Fibroblast of the conjunctiva (primary cell): ENCODE measurements at places on chromosomes 6 and 20.

- DNase-seq: no peak
Measured at GRCh38 chr6:24019393-24019792, 106.6 kb upstream of the NRSN1 start.

GRCh38 chr6:169808608-169808967 lies 57.2 kb downstream of the ERMARD start:
- DNase-seq: no peak

- no peak for DNase-seq
Measured at GRCh38 chr6:166228839-166229528, 61.3 kb upstream of the TBXT start.

DNA sequence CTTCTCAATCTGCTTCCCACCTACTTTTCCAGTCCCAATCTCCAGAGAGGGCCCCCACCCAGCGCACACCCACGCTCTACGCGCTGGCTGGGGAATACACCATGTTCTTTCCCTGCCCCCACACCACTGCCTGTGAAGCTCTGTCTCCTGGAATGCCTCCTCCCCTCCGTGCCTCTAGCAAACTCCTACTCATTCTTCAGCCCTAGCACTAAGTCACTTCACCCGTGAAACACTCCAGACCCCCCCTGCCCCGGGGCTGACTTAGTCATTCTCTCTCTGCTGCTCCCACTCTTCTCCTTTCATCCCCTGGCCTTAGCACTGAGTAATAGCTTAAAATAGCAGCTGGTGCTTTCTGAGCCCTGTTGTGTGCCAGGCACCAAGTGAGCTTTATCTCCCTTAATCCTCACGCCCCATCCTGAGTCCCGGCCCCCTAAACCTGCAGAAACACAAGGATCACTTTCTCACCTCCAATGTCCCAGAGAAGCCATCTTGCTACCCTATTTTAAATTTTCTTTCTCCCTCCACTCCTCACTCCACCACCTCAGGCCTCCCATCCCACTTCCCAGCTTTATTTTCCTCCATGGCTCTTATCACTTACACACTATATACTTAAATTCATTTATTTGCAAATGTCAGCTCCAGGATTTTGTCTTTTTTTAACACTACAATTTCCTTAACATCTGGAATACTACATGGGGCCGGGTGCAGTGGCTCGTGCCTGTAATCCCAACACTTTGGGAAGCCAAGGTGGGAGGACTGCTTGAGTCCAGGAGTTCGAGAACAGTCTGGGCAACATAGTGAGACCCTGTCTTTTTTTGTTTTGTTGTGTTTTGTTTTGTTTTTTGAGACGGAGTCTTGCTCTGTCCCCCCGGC lies 6.3 kb upstream of the PARD6B start:
- DNase-seq: peak; percentile 56

- no peak for DNase-seq
Measured at GRCh38 chr6:3278691-3279090, 19.9 kb downstream of the PSMG4 start.

DNA sequence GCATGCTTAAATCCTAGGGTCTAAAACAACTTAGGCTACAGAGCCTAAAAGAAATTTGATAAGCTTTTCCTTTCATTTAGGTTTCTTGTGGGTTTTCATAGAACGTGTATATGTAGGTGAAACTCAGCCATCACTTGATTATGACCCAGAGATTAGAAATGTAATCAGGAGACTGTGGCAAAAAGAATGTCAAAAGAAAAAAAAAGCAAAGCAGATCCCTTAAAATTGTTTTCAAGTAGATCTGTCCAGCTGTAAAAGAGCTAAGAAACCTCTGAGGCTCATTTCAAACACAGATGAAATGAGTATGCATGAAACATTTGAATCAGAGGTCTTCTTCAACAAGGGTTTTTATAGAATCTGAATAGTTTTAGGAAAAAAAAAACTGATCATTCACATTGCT lies 341.3 kb upstream of the PRDM1 start:
- no peak for DNase-seq

- no peak for DNase-seq
Measured at GRCh38 chr20:50628853-50629669, 62.3 kb downstream of the RIPOR3 start.

DNA sequence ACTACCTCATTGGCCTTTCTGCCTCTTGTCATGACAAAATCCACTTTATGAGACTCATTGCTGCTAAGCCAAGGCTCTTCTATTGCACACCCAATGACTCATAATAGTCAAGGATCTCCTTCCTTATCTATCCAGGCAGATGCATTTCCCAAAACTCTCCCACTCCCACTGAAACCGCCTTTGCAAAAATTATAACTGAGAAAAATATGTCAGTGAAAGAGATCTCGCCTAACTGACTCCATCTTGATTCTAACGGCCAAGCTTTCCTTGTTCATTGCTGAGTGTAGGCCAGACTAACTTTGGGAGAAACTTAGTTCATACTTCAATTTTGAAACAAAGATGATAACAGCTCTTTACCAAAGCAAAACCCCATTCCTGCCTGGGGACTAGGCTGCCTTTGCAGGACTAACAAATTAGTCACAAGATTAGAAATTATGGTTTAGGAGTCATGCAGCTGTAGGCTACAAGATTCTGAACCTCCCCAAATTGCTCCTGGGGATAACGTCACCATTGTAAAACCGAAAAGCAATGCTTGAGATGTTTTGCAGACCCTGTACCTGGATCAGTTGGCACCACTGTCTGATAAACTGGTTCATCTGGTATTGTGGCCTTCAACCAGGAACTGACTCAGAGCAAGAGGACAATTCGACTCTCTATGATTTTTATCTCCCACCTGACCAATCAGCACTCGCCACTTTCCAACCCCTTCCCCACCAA lies 47.1 kb downstream of the HAO1 start:
- DNase-seq: no peak

GRCh38 chr20:4082406-4083097 lies 67.2 kb upstream of the RNF24 start:
- DNase-seq: no peak

DNA sequence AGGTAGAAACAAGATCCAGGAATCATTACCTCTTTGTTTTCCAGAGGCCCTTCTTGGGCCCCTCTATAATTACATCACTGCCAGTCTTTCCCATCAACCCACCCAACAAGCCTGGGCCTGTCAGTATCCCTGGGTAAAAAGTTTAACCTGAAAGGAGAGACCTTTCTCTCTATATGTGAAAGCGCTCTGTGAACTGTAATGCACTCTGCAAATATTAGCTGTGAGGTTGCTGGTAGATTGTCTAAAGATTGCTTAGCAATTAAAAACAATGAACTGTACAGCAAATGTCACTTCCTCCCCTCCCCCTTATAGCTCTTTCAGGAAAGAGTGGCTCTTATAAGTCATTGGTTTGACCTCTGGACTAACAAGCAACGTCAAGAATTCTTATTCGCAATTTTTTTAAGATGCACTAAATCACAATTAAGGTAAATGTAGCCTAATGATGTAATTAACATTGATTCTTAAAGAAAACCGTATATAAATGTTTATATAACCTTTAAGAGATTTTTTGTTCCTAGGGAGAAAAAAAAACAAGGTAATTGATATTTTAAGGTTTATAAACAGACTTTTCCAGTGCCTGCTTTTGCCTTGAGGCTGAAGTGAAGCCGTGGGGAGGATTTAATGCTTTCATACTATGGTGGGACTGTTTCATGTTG lies 18.4 kb downstream of the ECT2L start:
- no peak for DNase-seq

- no peak for DNase-seq
Measured at GRCh38 chr6:159520002-159520401, 173.0 kb downstream of the SOD2 start.

DNA sequence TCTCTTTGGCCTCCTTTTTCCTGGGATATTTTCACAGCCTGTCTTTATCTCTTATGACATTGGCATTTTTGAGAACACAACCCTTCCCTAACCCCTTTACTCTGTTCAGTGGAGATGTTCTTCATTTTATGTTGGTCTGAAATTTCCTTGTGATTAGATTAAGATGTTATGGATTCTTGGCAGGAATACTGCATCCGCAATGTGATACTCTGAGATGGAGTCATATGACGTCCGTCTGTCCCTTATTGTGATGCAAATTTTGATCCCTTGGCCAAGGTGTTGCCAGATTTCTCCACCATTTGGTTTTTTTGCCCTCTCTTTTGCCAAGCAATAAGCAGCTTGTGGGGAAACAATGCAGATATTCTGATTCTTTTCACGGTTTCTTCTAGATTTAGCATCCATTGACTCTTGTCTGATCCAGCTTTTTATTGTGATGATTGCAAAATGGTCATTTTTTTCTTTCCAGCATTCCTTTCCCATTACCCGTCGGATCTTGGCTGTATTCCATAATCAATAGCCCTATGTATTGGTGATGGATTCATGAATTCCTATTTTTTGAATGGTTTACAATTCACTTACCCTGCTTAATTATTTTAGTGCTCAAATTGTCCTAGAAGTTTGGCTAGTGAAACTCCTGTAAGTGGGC lies 85.1 kb downstream of the NCOA3 start:
- DNase-seq: peak; percentile 51

- no peak for DNase-seq
Measured at GRCh38 chr6:7728855-7729590, 3.1 kb downstream of the BMP6 start.

GRCh38 chr20:36532822-36533221 lies 8.5 kb upstream of the MYL9 start:
- no peak for DNase-seq

DNA sequence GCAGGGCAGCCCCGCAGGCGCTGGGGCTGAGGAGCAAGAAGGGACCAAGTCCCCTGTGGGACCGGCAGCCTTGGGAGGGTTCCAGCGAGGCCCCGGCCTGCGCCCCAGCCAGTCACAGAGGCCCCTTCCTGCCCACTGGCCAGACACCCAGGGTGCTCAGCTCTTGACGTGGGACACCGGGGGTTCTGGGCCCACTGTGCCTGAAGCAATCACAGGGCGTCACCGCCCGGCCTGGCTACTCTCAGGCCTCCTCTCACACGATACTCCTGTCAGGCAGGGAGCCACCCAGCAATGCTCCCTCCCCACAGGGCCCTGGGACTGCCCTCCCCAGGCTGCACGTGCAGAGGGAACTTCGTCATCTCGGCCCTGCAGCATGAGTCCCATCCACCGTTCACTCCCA lies 14.5 kb downstream of the TAF4 start:
- DNase-seq: no peak

- no peak for DNase-seq
Measured at GRCh38 chr20:37295595-37295994, 6.1 kb downstream of the MANBAL start.

DNA sequence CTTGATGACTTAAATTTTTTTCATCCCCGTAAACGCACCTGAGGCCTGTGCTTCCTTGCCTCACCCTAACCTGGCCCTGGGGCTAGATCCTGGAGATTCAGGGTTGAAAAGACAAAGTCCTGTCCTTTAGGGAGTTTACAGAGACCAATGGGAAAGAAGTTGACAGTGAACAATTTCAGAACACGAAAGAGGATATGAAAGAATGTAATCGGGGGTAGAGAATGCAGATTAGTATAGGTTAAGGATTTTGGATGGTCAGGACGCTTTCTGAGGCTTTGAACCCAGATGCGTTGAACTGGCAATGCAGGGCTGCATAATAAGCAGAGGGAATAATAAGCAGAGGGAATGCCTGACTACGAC lies 1.7 kb upstream of the FBXO5 start:
- no peak for DNase-seq

GRCh38 chr6:150590446-150590845 lies 9.2 kb upstream of the PLEKHG1 start:
- DNase-seq: no peak
